Stomach (tissue), 19 donors: ENCODE measurements at places on chromosomes 5 and 9.

DNA sequence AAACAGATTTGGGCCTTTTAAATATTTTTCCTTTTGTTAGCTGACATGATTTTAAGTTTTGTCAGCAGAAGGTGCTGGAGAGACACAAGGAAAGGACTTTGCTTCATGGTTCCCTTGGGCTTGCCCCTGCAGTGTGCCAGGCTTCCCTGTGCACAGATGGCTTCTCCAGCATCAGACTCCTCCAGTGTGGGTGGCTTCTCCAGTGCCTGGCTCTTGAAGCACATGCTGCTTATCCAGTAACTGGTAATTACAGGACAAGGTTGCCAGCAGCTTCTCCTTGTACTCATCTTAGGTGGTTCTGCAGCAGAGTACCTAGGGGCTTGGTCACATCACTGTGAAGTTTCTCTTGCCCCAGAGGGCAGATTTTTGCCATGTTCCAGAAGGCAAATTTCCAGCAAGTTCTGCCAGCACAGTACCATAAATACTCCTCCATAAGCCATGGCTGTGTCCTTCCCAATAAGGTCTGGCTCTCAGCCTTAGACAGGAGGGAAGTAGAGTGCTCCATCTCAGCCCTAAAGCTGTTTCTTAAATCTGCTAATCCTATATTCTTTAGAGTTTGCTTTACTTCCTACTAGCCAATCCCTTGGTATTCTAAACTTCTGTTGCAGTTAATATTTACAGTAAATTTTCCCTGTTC lies 62.4 kb downstream of the PJA2 start:
- peak; percentile 13 for DNase-seq

GRCh38 chr9:21504113-21504512 lies 22.0 kb upstream of the IFNE start:
- no peak for DNase-seq

DNA sequence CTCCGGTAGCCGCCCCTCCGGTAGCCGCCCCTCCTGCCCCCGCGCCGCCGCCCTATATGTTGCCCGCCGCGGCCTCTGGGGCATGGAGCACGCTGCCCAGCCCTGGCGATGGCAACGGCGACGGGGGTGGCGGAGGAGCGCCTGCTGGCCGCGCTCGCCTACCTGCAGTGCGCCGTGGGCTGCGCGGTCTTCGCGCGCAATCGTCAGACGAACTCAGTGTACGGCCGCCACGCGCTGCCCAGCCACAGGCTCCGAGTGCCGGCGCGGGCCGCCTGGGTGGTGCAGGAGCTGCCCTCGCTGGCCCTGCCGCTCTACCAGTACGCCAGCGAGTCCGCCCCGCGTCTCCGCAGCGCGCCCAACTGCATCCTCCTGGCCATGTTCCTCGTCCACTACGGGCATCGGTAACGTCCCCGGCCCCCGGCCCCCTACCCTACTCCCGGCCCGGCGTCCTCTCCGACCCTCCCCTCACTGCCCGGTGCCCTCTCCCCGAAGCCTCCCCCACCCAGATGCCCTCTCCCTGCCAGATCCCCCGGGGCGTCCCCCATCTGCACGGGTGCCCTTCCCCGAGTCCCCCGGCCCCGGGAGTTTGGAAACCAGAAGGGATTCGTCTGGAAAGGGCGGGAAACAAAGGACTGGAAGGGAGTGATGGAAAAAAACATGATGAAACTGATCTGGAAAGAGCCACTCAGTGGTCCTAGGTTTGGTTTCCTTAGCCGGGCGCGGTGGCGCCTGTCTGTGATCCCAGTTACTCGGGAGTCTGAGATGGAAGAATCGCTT lies 417 bp downstream of the SRD5A1 start:
- no peak for DNase-seq

DNA sequence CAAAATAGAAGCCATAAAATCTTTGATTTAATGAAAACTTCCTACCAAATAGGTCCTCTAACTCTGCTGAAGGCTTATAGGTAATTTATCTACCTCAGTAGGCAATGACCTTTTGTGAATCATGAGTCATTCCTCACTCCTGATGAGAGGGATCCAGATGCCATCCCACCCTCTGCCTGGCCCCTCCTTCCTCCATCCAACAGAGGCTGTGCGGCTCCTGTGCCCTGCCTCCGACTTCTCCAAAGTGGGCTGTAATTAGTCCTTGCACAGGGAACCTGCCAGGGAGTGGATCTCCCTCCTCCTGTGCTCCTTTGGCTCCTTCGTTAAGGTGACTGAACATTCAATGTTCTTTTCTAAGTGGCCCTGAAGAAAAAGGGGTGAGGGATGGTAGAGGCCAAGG lies 213.9 kb upstream of the TBCA start:
- DNase-seq = no peak

DNA sequence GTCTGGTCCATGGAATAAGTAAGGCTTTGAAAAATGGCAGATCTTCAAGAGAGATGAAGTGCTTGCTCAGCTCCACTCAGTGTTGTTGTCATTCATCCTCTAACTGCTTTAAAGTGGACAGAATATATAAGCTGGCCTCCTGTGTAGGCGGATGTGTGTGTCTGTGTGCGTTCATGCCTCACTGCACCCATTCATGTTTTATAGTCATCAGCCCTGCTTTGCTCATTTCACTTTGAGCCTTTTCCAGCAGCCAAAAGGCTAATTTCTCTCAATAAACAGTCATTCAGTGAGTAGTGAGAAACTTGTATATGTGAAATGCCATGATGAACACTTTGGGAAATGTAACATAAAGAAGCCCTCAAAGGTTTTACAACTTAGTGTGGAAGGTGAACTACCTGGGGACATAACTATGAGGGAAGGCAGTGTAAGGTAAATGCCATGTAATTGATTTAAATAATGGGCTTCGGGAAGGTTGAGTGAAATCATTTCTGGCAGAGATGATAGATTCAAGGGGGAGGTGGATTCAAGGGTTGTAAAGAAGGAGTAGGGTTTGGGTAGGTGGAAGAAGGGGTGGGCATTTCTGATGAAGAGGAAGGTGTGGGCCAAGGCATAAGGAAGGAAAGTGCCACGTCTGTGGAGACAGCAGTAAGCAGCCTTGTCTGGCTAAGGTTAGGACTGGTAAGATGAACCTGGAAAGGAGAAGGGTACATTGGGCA lies 15.7 kb downstream of the TTC23L start:
- no peak for DNase-seq

DNA sequence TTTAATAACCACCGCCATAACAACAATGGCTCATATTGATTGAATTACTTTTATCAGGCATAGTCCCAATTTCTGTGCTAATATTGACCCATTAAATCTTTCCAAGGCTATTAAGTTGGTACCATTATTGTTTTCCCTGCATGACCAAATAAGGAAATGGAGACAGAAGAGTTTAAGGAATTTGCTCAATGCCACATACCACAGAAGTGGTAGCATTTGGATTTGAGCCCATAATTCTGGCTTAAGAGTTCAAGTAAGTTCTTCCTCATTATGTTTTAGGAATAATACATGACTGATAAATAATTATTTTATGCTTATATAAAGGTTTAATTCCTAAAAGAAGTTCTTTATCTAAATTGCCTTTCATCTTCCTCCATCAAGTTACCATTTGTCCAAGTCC lies 43.4 kb upstream of the HAPLN1 start:
- DNase-seq = no peak

DNA sequence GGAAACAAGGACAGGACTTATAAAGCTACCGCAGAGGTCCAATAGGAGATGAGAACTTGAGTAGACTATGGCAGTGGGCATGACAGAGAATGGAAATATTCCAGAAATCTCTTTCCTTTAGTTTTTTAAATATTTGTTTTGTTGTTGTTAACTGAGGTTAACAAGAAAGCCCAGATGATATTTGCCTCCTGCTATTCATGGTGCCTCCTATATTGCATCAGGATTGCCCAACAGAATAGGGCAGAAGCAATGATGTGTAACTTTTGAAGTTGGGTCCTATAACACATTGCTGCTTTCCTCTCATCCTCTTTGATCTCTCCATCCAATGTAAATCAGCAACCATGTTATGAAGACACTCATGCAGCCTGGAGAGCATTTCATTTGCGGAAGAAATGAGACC lies 42.8 kb downstream of the PDE4D start:
- no peak for DNase-seq

DNA sequence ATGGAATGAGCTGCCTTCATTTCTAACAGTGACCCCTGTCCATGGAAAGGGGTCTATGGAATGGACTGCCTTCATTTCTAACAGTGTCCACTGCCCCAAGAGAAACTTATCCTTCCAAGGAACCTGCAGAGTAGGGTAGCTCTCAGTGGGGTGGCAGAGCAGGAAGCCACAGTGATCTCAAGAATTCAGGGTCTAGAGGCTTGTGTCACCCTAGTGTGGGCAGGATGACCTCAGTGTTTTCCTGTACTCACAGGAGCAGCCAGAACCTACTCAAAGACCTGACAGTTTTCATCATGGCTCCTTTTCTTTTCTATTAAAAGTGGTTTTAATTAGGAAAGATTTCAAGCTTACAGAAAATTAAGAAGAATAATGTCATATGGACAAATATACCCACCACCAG lies 27.5 kb downstream of the SEC61B start:
- no peak for DNase-seq

GRCh38 chr9:78133751-78134150 lies 102.1 kb upstream of the CEP78 start:
- no peak for DNase-seq

GRCh38 chr5:90366948-90367347 lies 42.6 kb downstream of the CETN3 start:
- DNase-seq = no peak

DNA sequence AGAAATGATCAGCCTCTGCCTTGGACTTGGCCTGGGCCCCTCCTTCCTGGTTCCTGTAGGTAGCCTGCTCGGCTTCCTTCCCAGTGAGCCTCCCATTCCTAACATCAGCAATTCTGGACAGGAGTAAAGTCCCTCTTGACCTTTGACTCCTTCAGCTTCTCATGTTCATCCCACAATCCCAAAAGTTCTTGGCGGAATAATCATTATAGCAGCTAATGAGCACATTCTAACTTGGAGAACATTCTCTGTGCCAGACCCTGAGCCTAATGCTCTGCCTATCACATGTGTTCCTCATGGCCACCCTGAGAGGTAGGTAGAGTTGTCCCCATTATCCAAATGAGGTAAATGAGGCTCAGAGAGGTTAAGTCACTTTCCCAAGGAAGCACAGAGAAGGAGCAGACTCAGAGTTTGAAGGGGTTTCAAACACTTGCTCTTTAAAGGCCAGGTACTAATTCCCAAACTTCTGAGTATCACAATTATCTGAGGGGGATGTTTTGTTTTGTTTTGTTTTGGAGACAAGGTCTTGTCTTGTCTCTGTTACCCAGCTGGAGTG lies 21.2 kb downstream of the SWI5 start:
- peak; percentile 32 for DNase-seq

DNA sequence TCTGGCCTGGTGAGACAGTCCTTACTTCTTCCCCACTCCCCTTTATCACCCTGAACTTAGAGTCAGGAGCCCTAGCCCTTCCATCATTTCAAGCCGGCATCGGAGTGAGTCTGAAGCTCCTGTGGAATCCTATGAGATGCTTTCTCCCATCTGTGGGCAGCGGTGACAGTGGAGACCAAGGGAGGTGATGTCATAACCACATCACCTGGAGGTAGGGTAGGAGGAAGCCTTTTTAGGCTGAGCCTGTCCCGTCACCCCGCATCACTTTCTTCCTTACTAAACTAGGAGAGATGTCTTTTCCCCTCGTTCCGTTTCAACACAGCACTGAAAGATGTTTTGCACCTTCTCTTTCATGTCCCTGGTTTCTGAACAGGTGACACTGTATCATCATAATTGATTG lies 124.1 kb upstream of the WWC1 start:
- no peak for DNase-seq

GRCh38 chr9:101462558-101462957 lies 27.0 kb upstream of the ALDOB start:
- no peak for DNase-seq

DNA sequence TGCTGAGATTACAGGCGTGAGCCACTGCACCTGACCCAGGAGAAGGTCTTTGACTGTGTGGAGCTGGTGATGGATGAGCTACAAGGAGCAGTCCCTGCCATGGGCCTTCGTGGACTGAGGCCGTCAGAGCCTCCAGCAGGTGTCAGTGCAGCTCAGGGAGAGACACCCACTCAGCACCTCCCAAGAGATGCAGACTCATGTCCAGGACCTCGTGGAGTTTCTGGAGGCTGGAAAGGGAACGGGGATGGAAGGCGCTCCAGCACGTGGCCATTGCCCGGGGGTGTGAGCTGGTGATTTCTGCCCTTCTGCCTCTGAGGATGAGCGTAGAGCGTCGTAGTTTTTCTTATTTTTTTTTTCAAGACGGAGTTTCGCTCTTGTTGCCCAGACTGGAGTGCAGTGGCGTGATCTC lies 9.5 kb downstream of the TOR4A start:
- peak; percentile 82 for DNase-seq

- DNase-seq = no peak
Measured at GRCh38 chr5:62340392-62340791, 34.4 kb downstream of the KIF2A start.

DNA sequence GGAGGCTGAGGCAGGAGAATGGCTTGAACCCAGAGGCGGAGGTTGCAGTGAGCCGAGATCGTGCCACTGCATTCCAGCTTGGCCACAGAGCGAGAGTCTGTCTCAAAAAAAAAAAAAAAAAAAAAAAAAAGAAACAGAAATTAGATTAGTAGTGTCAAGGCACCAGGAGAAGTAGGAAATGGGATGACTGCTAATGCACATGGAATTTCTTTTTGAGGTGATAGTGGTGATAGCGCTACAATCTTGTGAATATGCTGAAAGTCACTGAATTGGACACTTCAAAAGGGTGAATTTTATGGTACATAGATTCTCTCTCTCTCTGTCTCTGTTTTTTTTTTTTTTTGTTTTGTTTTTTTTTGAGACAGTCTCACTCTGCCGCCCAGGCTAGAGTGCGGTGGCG lies 42.1 kb upstream of the SUB1 start:
- DNase-seq = no peak

GRCh38 chr9:38106488-38106887 lies 37.5 kb upstream of the SHB start:
- no peak for DNase-seq

- DNase-seq = no peak
Measured at GRCh38 chr9:93155716-93156474, 21.8 kb upstream of the NINJ1 start.

GRCh38 chr5:63959177-63959982 lies 2.9 kb downstream of the HTR1A start:
- no peak for DNase-seq

- no peak for DNase-seq
Measured at GRCh38 chr5:120101771-120102170, 362.3 kb upstream of the PRR16 start.

DNA sequence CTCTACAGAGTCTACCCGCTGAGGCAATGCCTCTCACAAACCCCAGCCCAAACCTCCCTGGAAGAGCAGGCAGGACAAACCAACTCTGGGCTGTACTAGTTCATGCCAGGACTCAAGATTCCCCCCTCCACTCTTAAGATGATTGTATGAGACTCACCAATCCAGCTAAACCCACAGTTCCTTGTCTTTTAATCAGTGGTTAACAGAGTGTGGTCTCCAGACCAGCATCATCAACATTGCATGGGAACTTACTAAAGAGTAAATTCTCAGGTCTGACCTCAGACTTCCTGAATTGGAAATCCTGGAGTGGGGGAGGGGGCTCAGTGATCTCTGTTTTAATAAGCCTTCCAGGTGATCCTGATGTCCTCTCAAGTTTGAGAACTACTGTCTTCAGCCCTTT lies 240.9 kb downstream of the GAS1 start:
- DNase-seq = no peak
